ENCODE measurements at places on chromosomes 12 and 14. TPM values are rescaled to one million over a fixed set of nuclear protein-coding genes. Genes with fewer than 3 reads are reported as not detected.

DNA sequence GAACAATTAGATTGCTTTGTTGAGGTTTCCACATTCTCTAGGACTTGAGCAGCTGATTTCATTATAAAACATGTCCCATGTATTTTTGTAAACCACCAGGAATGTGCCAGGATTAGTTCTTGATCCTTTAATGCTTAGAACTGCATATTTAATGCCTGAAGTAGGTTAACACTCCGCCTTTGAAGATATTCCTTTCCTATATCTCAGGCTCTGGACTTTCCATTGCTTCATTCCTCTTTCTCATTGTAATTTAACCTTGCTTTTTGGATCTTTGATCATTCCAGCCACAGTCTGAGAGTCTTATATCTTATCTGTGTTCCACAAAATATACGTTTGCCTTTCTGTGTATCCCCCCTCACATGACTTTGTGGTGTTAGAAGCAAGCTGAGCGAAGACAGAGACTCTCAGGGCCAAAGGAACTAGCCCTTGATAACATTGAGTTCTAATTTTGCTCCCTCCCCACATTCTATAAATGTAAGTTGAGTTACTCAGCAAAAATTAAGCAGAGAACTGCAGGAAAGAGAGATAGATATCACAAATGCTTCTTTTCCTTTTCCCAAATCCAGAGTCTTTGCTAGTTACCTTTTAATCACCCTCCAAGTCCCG lies 2.4 kb upstream of the CLEC1B start:
- DNase-seq, result no peak

Gene TMEM179
- total RNA-seq, result 0.17 TPM

Gene USP44
- total RNA-seq, result 6.6 TPM

GRCh38 chr14:104377256-104377655 lies 202.3 kb upstream of the C14orf180 start:
- no peak for DNase-seq

- DNase-seq, result no peak
These were observed 18.3 kb downstream of the RTL1 start for GRCh38 chr14:100885196-100885595.

DNA sequence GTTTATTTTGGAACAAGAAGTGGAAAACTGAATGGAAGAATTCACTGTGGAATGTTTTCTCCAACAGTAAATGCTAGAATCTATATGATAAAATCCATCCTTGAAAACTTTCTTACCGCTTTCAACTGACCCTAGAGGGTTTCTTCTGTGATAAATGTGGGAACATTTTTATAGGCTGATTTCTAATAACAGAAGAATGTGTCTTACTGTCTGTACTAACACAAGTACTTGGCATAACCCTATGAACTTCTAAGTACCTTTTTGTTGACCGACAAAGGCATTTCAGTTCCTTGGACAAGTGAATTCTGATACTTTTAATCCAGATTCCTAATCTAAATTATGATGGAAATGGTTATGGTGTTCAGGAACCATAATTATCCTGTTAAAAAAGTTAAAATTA lies 1109.7 kb upstream of the FLRT2 start:
- DNase-seq, result no peak

Gene EIF2S3B
- 3.1 TPM for total RNA-seq

Gene MANSC4
- not detected for total RNA-seq

DNA sequence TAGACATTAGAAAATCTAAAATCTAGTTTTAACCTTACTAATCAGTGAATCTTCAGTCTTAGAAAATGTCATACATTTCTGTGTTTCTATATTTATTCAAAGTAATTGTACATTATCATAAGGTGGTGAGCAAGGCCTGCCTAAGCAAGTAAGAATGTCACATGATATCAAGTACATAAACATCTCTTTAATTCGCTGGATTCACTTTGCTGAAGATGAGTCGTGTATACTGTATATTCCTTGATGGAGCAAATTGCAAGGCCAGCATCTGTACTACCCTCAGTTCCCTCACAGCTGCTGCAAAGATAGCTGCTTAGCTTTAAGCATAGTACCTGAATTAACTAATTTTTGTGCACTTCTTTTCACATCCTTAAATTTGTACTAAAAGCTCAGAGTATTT lies 8.5 kb upstream of the AK7 start:
- no peak for DNase-seq

Gene EVL
- 175 TPM for total RNA-seq
